ENCODE measurements at places on chromosomes 7 and 10. TPM values are rescaled to one million over a fixed set of nuclear protein-coding genes. Genes with fewer than 3 reads are reported as not detected.

The TBX20 gene
- 53.6 TPM for total RNA-seq

The LIPN gene
- not detected for total RNA-seq

The AKR1C8 gene
- not detected for total RNA-seq

The TSPAN33 gene
- total RNA-seq, result 0.15 TPM

The KCNMA1 gene
- total RNA-seq, result 3.3 TPM

The MOGAT3 gene
- total RNA-seq, result not detected

The INA gene
- total RNA-seq, result 0.12 TPM

The FOXI2 gene
- total RNA-seq, result not detected

The NEUROG3 gene
- not detected for total RNA-seq

The ASB10 gene
- not detected for total RNA-seq

The PLAC9 gene
- total RNA-seq, result 116 TPM

The MACC1 gene
- not detected for total RNA-seq
